Upper lobe of right lung (tissue), 1 donor: ENCODE measurements at places on chromosomes 1 and 21. TPM values are rescaled to one million over a fixed set of nuclear protein-coding genes. Genes with fewer than 3 reads are reported as not detected.

- no peak for DNase-seq
Observed at GRCh38 chr21:38709876-38710275, 95.9 kb upstream of the ETS2 start.

GRCh38 chr1:186872291-186872690 is 43.5 kb downstream of the PLA2G4A start:
- DNase-seq: no peak

- DNase-seq: peak; percentile 88
Observed at GRCh38 chr1:160085686-160086455, 4.5 kb downstream of the KCNJ9 start.

- DNase-seq: no peak
Observed at GRCh38 chr1:47444297-47444561, 6.4 kb downstream of the FOXD2 start.

- DNase-seq: no peak
Observed at GRCh38 chr1:169390303-169390702, 22.3 kb downstream of the BLZF1 start.

ZNF593OS gene
- total RNA-seq: not detected

- no peak for DNase-seq
Observed at GRCh38 chr1:242886137-242886536, 361.6 kb upstream of the PLD5 start.

GRCh38 chr1:174413632-174414031 is 34.1 kb upstream of the GPR52 start:
- no peak for DNase-seq

DNA sequence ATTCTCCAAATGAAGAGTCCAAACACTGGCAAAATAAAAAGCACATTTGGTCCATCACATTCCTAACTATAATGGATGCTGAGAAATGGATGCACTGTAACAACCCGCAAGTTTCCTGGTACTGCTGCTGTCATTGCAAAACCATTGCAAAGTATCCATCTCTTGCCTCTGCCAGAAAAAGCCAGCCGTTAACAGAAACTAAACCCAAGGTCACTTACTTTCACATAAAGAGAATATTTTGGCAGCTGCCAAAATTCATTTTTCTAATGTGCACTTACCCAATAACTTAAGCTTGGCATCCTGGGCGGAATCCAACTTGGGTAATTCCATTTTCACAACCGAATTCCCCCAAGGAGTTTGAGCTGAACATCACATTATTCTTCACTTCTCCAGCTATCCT is 77.0 kb upstream of the LRRC8D start:
- no peak for DNase-seq
